ENCODE measurements at places on chromosomes 2 and 18.

GRCh38 chr2:216713691-216714336 is 18.5 kb upstream of the IGFBP5 start:
- DNase-seq, result no peak

DNA sequence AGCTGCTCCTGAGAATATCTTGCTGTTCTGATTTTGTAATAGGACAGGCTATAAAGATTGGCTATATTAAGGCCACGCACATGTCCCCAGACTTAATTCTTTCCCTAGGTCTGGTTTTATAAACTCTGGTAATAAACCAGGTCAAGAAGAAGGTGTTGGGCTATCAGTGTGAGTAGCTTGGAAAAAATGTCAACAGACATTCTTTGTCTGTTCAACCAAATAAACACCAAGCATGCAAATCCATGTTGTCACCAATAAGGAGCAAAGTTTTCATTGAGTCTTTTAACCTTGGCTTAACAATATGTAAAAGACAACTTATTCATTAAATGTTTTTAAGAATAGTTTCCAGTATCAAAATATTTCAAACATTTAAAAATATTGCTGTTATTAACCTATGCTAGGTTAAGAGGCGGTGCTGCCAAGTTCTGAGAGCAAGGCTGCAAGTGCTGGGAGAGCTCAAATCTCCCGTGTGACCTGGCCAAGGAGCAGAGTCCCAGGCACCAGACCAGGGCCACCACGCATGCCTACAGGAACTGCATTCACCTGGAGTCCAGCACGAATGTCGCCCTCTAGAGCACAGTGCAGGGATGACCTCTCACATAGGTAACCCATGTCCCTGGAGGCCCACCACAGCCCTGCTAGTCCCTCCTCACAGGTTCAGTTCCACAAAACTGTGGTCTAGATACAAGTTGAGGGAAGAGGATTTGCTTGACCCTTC is 120.5 kb upstream of the POU3F3 start:
- DNase-seq, result peak; percentile 8

DNA sequence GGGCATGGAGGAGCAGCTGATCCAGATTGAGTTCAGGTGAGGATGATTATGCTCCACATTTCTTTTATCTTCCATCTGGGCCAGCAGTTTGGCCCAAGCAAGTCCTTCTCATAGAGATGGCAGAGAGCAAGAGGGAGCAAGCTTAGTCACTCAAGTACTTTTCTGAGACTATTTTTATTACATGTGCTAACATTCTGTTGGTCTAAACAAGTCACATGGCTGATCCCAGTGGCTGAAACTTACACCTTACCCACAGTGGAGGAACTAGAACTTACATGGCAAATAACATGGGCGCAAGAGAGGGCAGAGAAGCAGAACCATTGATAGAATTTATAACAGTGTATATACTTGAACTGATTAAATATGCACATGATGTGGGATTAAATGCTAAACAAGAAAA is 105.7 kb downstream of the KYNU start:
- DNase-seq, result no peak

DNA sequence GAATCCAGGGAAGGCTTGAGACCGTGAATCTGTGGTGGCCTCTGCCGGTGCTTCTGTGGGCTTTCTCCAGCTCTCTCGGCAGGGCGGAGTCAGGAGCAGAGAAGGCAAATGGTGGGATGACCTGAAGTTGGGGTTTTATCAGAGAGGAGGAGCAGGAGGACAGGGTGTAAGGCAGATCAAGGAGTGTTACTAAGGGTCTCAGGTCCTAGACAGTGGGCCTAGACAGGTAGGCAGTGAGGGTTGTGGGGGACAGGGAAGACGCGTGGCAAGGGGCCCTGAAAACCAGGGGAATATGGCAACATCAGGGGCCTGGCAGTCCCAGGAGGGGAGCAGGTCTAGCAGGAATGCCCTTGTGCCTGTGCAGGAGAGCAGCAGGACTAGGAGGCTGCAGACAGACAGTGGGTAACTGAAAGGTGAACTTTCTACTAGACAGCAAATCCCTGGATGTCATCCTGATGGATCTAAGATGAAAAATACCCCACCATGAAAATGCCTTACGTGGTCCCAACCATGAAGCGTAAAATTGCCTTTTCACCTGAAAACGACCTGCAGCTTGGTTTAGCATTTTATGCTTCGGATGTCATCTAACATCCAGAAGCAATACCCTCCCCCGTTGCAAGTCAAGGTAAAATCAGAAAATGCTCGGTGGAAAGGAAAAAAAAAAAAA is 42.1 kb downstream of the SRSF7 start:
- DNase-seq, result no peak

- DNase-seq, result no peak
Measured at GRCh38 chr2:219724628-219725027, 97.2 kb downstream of the SLC4A3 start.

GRCh38 chr2:402721-403120 is 114.8 kb upstream of the ALKAL2 start:
- DNase-seq, result no peak

DNA sequence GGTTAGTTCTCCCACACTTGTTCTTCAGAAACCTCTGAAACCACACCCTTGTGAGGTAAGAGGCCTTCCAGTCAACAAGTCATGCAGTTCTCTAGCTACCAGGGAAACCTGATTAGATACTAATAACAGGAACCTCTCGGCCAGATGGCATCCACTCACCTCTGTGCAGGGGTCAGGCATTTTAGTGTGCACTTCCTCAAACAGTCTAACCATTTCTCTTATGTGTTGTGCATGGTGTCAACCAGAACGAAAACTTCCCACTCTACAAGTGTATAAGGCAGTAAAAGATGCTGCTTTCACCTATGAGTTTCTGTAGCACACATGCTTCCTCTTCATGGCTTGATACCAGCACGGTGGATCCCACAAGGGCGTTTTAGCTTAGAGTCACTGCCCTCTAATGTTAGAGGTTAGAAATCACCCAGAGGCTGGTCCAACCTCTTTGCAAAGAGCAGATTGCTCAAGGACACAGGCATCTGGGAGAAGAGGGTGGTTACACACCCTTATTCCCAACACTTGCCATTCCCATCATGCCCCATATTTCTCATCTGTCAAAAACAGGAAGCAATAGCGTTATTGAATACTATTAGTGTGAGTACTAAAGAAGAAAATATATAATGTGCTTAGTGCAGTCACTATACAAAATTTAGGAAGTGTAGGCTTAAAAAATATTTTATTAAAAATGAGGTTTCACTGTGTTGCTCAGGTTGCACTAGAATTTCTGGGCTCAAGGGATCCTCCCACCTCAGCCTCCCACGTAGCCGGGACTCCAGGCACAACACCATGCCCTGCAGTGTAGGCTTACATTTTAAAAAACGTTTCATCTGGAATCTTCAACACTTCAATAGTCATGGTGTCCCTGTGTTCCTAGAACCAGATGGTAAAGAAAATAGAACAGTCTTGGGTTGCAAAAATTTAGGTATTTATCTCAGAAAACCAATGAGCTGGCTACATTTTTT is 34.5 kb upstream of the RAB31 start:
- peak; percentile 87 for DNase-seq

DNA sequence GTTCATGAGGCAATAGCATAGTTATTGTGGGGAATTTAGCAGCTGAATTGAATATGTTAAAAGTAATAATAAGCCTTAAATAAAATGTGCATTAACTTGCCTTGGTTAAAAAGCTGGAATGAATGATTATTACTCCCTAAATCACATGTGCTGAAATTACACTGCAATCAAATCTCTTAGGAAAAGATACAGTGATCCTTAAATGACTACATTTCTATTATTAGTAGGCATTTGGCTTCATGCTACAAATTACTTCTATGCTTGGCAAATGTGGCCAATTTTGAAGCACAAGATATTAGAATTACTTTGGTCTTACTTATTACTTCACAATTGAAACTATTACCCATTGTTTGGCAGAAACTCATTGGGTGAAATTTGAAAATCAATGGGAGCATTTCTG is 5.4 kb downstream of the RND3 start:
- no peak for DNase-seq

GRCh38 chr18:39825485-39826150 is 2129.4 kb upstream of the PIK3C3 start:
- no peak for DNase-seq

DNA sequence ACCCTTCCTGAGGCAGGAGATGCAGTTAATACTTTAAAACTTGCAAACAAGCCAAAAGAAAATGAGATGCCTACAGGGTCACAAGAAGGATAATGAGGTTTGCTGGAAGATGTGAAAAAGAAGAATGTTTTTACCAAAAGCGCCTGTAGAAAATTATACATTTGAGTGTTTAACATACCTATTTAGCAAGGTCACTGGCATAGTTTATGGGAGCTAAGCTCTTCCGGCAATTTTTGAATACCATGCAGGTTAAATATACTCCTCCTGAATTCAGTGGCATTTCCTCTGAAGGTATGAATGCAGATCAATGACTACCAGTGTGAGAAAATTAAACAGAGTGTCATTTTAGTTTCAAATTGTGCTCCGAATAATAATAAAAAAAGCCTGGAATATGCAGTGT is 21.2 kb upstream of the MAP3K20 start:
- no peak for DNase-seq

- no peak for DNase-seq
Measured at GRCh38 chr18:9348766-9349165, 14.2 kb downstream of the TWSG1 start.

GRCh38 chr18:10353791-10354190 is 100.6 kb upstream of the APCDD1 start:
- DNase-seq, result no peak

DNA sequence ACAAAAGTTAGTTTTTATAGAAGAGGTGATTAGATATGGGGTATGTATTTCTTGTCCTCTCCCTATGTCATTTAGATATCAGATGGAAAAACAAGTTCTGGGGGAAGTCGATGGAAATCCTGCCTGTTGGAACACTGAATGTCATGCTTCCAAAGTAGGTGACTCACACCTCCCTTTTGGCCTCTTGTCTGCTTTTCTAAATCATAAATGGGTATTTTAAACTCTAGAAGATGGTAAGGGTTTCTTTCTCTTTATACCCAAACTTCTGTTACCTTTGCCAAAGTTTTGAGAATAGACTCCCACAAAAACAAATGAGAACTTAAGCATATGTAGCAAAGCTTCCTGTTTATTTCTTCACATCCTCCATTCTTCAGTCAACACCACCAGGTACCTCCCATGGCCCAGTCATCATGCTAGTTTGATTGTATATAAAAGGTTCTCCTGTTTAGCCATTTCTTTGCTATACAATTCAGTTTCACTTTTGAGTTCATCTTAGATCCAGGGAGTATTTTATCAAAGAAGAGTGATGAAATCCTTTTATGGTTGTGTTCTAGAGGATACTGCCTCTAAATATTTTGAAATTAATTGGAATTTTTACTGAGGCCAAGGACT is 63.9 kb downstream of the PRKRA start:
- DNase-seq, result no peak

DNA sequence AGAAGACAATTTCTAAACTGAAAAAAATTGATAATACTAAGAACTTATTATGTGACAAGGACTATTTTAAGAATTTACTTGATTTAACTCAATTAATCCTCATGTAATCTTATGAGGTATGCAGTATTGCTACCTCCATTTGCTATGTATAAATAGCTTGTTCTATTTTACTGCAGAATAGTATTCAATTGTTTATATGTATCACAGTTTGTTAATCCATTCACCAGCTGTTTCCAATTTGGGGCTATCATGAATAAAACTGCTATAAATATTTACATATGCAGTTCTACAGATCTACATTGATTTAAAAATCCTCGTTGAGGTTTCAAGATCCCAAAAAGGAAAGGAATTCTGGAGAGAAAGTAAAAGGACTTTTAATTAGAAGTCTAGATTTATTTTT is 54.8 kb upstream of the DOCK10 start:
- no peak for DNase-seq

DNA sequence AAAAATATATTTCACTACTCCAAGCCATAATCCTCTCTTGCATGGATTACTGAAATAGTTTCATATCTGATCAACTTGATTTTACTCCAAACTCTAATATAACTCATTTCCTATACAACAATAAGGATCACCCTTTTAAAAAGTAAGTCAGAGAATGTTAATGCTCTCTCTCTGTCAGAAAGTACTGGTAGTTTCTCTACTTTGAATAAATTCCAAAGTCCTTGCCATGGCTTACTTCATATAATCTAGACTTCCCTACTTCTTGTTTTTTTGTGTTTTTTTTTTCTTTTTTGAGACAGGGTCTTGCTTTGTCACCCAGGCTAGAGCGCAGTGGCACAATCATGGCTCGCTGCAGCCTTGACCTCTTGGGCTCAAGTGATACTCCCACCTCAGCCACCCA is 36.2 kb downstream of the MAP3K2 start:
- DNase-seq, result no peak

GRCh38 chr2:128558441-128558840 is 239.8 kb upstream of the HS6ST1 start:
- no peak for DNase-seq

GRCh38 chr2:97845133-97845532 is 131.8 kb downstream of the ZAP70 start:
- no peak for DNase-seq

DNA sequence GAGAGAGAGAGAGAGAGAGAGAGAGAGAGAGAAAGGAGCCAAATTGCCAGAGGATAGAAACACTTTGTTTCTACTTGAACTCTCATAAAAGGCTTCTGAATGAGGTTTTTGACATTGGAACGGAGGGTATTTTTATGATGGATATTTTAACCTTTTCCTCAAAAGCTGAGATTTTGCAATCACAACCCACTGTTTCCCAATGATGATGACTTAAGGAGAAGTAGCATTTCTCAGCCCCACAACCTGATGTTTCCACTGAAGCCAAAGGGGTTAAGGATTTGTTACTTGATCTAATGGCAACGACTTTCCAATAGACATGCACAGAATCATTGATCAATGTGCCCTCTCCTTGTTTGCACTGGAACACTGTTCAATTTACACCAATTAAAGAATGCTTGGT is 67.1 kb upstream of the POU3F3 start:
- DNase-seq, result no peak

DNA sequence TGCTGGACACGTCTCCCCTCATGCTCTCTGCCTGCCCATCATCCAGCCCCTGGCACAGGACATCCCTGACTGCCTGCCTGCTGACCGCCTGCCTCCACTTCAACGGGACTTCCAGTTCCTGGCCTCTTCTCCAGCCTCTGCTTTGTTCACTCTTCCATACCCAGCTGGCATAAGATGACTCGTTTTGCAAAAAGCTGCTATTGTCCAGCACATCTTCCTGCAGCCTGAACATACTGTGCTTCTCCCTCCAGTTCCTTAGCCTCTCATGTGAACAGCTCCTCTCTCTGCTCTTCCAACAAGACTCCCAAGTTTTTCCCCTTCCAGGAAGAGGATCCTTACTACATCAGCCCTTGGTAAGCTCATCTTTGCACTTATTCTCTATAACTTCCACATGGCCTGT is 62.4 kb upstream of the SKOR2 start:
- no peak for DNase-seq

DNA sequence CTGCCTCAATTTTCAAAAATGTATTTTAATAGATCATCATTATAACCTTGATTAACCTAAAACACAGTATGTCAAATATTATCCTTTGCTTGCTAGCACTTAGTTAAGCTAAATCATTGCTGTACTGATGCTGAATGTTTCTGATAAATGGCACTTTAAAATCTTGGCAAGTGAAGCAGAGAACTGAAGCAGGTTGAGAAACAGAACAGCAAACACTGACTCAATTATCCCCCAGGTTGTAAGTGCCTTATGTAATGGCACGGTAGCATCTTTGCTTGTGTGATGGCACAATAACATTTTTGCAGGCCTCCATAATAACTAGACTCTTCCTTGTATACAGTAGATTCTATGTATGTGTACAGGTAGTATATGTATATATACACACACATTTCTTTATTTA is 33.8 kb downstream of the ARHGAP15 start:
- DNase-seq, result no peak

- DNase-seq, result peak; percentile 21
Measured at GRCh38 chr2:12990523-12990922, 273.8 kb downstream of the TRIB2 start.

Data from Kasumi-1 (cell line).